Activated CD8-positive, alpha-beta memory T cell treated with anti-CD3 and anti-CD28 coated beads for 24 hours (primary cell): ENCODE measurements at places on chromosomes 5 and 9.

DNA sequence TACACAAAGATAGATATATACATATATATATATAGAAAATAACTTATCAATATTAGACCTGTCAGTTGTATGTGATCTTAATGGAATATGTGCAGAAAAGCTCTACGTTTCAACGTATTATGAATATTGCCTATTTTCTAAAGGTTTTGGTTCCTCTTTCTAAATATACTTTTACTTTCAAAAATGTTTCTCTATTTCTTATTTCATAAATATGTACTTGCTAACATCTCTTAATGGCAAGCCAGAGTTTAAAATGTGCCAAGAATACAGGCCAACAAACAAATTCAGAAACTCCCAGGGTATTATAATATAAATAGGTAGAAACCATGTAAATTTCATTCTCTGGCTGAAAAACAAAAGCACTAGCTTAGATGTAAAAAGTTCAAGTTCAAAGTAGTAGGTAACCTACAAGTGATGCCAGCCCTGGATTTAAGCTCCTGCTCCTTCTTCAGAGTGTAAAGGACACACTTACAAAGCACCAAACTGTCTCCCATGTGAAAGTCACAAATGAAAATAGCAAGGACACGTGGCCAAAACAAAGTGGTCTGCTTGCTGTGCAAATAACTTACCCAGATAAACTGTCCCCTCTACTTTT lies 685.1 kb upstream of the DMAC1 start:
- no peak for DNase-seq

DNA sequence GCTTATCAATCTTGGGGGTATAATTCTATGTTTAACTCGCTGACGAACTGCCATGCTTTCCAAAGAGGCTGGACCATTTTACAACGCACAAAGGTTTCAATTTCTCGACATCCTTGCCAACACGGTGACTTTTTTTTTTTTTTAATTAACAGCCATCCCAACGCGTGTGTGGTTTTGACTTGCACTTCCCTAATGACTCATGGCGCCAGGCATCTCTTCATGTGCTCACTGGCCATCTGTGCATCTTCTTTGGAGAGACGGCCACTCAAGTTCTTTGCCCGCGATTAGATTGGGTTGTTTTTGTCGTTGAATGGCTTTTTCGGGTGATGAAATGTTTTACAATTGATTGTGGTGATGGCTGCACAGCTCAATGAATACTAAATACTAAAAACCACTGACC lies 12.5 kb upstream of the CARD9 start:
- DNase-seq: no peak

DNA sequence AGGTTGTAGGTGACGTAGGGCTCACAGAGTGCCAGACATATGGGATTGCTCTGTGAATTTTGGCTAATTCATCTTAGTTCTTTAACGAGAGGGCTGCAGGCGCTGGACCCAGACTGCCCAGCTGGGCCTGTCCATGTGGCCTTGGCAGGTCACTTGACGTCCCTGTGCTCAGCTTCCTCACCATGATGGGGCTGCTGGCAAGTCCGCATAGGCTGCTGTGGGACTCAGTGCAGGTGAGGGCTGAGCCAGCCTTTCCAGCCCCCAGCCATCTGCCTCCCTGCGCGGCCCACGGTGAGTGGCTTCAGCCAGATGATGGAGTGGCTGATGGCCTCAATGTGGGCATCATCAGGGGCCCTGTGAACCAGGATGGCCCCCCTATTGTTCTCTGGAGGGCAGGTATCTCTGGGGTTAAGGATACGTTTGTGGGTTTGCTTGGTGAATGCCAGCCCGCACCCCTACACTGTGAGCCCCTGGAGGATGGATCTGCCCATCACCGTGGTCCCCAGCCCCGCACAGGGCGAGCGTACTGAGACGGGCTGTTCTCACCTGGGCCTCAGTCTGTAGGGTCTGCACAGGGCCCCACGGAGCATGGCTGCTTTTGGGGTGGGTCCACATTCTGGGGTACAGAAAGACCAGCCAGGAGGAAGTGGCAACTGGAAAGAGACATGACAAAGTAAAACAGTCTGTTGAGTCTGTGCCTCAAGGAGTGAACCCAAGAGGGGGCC lies 3.7 kb downstream of the CARD19 start:
- peak; percentile 55 for DNase-seq

DNA sequence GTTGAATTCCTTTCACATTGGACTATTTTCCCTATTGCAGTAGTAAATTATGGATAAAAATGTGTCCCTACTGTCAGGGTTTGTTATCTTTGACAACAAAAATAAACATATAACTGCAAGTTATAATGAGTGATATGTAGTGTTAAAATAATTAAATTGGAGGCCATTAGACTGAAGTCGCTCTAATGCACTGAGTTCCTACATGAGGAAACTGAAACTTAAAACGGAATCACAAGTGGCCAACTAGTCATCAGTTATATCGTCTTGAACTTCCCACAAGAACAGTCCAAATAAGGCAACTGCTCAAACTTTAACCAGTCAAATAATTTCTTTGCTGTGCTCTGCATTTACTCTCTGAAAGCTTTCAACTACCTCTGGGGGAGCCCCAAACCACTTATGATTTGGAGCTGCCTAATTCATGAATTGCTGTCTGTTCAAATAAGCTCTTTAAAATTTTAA lies 2.1 kb upstream of the IFT74 start:
- no peak for DNase-seq

DNA sequence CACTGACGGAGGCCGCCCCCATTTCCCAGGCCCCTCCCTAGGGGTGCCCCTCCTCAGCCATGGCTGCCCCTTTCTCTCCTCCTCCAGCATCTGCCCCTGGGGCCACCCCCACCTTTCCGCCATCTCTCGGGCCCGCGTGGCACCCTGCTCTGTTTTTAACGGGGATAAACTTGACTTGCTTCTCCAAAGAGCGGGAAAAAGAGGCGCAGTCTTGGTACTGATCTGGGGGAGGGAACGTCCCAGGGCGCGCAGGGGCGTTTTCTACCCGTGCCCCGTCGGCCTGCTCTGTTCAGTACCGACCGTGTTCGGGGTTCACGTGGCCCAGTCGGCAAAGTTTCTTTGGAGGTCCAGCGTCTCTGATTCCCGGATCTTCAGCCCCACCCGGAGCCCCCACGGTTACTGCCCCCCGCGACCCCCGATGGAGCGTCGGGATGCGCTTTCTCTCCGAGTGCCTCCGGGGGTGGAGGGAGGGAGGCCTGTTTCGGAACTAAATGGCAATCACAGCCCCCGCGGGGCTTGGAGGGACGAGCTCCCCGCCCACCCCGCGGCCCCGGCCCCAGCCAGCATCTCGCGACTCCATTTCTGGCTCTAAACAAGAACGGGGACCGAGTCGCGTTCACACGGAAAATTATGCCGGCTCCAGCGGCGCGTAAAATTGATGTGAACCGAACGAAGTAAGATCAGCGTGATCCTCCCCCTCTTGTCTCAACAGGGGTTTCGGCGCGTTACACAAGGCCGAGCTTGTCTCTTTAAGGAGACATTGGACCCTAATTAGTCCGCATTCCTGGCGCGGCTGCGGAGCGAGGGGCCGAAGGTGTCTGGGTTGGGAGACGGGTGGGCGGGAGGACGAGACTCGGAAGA lies 1.1 kb upstream of the TLE4 start:
- peak; percentile 84 for DNase-seq

GRCh38 chr5:133864711-133865110 lies 103.7 kb downstream of the C5orf15 start:
- DNase-seq: no peak

GRCh38 chr5:73376618-73377170 lies 71.9 kb downstream of the FOXD1 start:
- DNase-seq: no peak

GRCh38 chr9:129773262-129774048 lies 20.6 kb upstream of the PTGES start:
- no peak for DNase-seq

- no peak for DNase-seq
Measured at GRCh38 chr5:13658152-13658551, 286.3 kb downstream of the DNAH5 start.

DNA sequence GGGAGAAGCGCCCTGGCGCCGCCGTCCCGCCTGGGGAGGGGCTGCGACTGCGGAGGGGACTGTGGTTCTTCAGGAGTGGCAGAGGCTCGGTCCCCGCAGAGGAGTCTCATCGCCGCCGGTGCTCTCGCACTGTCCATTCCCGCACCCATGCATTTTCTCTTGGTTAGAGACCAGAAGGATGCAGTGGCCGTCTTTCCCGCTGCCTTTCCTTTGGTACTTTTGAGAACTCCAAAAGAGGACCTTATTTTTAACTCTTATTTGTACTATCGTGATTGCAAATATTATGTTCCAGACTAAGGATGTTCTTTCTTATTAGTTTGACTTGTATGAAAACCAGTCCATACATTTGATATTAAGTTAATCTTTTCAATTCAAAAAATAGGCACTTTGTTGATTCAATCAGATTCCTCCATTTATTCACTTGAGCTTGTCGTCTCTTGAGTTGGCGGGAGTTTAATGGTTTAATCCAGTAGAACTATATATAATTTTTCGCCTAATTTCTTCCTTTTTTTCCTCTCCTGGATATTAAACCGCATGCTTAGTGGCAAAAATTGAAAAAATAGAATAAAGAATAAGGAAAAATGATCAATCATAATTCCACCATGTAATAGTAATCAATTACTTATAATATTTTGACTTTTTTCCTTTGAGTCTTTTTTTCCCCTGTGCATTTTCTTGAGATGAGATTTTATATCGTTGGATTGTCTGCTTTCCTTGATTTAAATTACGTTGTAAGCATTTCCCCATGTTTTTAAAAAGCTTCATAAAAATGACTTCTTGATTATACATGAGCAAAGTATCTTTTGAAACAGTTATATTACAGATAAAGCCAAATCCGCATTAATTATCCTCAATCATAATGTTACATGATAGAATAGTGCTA lies 861 bp downstream of the ZFYVE16 start:
- no peak for DNase-seq

DNA sequence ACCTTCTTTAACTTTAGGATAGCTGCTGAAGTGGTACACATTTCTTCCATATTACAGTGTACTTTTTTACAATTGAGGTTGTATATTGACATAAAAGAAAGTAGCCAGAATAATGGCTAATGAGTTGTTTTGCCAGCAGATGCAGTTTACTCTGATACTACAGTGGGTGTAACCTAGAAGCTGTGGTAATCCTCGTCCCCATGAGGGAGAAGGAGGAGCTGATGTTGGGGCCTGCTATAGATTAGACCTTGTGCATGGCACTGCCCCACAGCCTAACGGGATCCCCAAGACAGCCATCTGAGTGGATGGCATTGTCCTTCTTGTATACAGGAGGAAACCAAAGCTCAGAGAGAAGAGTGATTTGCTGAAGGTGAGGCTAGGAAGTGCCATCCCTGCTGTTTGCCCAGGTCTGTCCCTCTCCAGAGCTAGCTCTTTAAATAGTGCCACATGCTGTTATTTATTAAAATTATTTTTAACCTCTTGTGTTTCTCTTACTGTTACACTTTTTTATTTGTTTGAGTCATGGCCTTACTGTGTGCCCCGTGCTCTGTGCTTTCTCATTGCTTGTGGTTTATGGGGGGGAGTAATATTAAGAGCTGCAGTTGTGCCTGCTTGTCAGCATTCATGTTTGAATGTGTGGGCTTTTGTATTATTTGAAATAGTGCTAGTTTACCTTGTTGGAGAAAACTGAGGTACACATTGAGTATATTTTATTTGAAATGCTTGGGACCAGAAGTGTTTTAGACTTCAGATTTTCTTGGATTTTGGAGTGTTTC lies 65.3 kb downstream of the ICE1 start:
- DNase-seq: no peak

DNA sequence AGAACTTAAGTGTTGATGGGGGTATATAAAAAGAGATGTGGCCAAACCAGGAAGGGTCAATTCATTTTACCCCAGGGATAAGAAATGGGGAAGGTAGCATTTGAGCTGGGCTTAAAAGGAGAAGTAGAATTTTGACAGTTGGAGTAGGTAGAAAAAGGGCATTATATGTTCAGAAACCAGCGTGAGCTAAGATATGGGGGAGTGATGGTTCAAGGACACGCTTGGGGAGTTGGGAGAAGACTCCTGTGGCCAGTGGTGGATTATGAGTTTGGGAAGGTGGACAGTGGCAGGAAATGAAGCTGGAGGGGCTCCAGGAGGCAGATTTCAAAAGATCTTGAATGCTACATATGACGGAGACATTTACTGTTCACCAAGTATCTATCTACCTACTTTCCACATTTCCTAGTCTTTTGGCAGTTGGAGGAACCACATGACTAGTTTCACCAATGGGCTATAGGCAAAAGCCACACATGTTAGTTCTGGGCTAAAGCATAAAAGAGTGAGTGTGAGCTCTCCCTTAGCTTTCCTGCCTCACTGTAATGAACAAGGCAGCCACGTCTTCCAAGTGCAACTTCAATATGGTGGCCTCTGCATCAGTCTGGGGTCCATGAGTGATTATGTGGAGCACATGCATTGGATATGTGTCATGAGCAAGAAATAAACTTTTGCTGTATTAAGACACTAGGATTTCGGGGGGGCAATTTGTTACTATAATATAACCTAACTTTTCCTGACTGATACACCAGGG lies 15.7 kb upstream of the GSN start:
- no peak for DNase-seq

DNA sequence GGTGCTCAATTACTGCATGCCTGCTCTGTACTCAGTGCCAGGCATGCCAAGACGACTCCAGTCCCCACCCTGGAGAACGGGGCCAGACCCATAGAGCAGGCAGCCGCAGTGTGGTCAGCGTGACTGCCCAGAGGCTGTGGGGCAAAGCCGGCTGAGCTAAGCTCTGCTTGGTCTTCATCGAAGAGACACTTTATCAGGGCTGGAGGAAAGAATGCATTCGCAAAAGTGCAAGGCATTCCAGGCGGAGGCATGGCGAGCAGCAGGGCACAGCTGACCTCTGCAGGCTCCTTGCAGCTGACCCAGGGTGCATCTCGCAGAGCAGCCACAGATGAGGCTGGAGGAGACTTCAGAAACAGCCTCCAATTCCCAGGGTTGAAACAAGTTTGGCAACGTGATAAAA lies 13.6 kb downstream of the MED27 start:
- no peak for DNase-seq

- no peak for DNase-seq
Measured at GRCh38 chr9:123775289-123776284, 154.3 kb downstream of the DENND1A start.

GRCh38 chr5:90911169-90911568 lies 352.6 kb downstream of the ADGRV1 start:
- DNase-seq: no peak
